ENCODE measurements at places on chromosomes 16 and 17.

- no peak for DNase-seq
These were observed 211.1 kb upstream of the CHMP6 start for GRCh38 chr17:80780381-80781198.

GRCh38 chr16:31496670-31497069 lies 11.5 kb downstream of the RUSF1 start:
- DNase-seq, result no peak

- DNase-seq, result peak; percentile 70
These were observed 127.7 kb upstream of the GSE1 start for GRCh38 chr16:85485379-85485778.

DNA sequence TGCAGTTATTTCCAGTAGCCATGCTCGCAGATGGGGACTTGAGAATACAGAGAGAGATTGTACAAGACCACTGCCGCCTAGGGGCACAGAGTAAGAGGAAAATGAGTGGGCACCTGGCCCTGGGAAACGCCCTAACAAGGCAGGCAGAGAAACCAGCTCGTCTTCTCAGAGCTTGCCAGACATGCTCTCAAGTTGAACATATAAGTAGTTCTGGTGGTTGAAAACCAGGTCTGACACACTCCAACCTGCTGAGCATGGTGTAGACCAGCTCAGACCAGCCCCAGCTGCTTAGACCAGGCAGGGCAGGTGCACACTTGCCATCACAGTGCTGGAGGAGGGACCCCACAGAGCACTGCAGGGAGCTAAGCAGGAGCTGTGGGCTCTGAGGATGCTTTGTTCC lies 250.5 kb downstream of the CPPED1 start:
- no peak for DNase-seq

DNA sequence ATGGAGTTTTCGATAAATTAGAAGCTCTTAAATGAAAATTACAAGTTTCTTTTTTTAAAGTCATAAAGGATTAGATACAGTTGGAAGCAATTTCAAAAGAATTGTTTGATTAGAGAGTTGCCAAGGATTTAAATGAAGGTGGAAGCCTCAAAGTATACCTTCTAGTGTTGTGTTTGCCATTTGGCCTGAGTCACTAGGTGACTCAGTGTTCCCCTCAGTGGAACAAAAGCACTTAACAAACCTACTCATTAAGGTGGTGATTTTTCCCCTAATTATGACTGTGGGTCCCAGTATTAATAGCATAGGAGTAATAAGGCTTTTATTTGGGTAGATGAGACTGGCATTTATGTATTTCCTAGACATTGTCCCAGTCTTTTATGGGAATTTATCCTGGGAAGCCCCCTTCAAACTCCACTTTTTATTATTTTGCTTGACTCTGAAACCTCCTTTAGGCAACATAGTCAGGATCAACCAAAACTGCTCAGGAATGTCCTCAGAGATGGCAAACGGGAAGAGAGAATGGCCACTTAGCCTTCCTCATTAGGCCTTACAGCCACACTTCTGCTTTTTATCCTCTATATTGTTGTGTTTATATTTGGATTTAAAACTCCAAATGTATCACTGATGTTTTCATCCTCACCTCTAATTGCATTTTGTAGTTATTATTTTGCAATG lies 161.0 kb downstream of the FTO start:
- no peak for DNase-seq

DNA sequence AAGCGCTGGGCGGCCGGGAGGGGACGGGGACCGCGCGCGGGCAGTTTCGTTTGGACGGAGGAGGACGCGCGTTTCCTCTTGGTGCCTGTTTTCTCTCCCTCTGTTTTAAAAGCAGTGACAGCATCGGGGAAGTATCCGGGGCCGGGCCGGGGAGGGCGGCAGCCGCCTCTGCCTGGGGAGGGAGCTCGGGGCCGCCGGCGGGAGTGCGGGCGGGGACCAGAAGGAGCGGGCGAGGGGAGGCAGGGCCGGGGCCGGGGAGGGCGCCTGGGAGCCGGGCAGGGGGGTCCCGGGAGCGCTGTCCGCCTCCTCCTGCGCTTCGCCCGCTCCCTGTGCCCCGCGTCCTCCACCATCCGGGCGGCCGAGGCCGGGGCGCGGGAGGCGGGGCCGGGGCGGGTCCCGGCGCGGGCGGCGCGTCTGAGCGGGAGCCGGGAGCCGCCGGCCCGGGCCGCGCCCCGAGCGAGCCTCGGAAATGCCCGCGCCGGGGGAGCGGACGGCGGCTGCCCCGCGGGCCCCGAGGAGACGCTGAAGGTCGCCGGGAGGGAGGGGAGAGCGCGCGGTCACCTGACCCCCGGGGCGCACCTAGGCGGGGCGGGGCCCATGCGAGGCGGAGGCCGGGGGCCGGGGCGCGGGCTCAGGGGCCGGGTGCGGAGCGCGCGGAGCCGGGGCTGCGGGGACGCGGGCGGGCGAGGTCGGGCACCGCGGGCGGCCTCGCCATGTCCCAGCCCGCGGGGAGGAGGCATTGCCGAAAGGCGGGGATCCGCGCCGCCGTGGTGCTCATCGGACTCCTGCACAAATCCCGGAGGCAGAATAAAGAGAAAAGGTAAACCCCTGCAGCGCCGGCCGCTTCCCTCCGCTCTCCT lies 57.3 kb downstream of the RAP1GAP2 start:
- DNase-seq, result no peak

- DNase-seq, result no peak
These were observed 34.5 kb downstream of the PSME3IP1 start for GRCh38 chr16:57151369-57151768.

- DNase-seq, result no peak
These were observed 5.2 kb upstream of the NUBP1 start for GRCh38 chr16:10738231-10739077.

DNA sequence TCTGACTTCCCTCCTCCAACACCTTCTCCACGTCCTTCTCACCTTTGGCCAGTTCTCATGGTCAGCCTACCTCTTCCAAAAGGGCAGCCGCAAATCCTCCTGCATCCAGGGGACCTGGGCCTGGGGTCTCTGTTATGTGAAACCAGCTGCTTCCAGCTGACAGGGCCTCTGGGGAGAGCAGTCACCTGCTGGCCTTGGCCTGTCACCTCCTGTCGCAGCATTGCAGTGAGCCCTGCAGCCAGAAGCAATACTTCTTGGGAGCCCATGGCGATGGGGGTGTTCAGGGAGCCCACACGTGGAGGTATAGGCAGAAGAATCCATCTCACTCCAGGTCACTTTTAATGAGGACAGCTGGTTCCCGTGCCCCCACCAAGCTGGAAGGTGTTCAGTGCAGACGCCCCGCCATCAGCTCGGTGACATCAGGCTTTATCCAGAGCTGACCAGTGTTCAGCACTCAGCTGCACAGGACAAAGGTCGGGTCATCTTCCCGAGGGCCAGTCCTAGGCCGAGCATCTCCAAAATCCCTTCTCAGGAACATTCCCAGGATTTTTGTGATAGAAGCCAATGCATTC lies 1.7 kb upstream of the SLC47A2 start:
- no peak for DNase-seq

GRCh38 chr16:35737076-35737475 lies 2277.7 kb downstream of the TP53TG3F start:
- DNase-seq, result no peak

- no peak for DNase-seq
These were observed 9.9 kb downstream of the MXRA7 start for GRCh38 chr17:76700617-76701470.

GRCh38 chr16:62036101-62036801 lies at the start of gene CDH8:
Gene CDH8, minus strand, starts transcription at chr16:62036438. Its CDS starts 15,035 bp downstream, at chr16:62021403.
- no peak for DNase-seq

- DNase-seq, result no peak
These were observed 26.2 kb upstream of the KIFC3 start for GRCh38 chr16:57828272-57829161.

DNA sequence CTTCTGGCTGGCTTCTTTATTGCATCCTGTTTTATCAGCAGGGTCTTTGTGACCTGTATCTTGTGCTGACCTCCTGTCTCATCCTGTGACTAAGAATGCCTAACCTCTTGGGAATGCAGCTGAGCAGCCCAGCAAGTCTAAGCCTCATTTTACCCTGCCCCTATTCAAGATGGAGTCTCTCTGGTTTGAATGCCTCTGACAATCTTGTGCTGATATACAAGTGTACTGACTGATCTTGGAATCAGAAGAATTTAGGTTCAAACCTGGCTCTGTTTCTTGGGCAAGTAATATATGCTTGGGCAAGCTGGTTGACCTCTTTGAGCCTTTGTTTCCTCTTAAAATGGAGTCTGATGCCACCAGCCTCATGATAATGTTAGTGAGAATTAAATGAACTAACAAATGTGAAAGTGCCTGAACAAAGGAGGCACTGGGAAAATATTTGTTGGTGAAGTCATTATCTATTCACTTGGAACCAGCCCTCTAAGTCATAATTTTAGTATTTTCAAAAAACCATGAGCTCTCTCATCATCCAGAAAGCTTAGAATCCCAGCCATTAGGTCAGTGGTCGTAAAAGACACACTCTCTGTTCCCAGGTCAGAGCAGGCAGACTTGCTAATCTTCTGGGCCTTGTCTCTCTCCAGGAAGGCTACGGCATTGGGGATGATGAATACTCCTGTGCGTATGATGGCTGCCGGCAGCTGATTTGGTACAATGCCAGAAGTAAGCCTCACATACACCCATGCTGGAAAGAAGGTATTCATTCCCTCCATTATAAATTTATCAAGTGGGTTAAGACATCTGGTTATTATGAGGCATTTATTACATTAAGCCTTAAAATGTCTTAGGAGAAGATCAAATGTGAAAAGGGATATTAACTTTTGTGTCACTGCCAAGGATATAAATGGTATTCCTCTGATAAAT lies 18.1 kb upstream of the ARL2BP start:
- no peak for DNase-seq

DNA sequence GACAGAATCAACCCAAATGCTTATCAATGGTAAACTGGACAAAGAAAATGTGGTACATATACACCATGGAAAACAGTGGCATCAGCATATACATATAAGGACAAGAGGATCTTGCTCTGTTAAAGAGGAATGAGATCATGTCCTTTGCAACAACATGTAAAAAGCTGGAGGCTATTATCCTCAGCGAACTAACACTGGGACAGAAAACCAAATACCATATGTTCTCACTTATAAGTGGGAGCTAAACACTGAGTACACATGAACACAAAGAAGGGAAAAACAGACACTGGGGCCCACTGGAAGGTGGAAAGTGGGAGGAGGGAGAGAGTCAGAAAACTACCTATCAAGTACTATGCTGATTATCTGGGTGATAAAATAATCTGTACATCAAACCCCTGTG lies 447.3 kb upstream of the MAF start:
- no peak for DNase-seq

DNA sequence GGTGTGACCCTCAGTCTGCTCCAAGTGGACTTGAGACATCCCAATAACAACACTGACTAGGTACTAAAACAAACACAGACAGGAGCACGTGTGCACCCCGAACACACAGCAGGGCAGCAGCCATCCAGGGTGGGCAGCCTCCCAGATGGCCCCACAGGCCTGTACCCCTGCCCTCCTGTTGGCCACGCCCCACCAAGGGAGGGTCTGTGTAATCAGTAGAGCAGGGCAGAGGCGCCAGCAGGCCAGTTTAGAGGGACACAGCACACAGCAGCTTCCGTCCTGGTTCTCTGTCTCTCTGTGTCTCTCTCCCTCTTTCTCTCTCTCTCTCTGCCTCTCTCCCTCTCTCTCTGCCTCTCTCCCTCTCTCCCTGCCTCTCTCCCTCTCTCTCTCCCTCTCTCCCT lies 21.4 kb downstream of the ACTG1 start:
- DNase-seq, result no peak

DNA sequence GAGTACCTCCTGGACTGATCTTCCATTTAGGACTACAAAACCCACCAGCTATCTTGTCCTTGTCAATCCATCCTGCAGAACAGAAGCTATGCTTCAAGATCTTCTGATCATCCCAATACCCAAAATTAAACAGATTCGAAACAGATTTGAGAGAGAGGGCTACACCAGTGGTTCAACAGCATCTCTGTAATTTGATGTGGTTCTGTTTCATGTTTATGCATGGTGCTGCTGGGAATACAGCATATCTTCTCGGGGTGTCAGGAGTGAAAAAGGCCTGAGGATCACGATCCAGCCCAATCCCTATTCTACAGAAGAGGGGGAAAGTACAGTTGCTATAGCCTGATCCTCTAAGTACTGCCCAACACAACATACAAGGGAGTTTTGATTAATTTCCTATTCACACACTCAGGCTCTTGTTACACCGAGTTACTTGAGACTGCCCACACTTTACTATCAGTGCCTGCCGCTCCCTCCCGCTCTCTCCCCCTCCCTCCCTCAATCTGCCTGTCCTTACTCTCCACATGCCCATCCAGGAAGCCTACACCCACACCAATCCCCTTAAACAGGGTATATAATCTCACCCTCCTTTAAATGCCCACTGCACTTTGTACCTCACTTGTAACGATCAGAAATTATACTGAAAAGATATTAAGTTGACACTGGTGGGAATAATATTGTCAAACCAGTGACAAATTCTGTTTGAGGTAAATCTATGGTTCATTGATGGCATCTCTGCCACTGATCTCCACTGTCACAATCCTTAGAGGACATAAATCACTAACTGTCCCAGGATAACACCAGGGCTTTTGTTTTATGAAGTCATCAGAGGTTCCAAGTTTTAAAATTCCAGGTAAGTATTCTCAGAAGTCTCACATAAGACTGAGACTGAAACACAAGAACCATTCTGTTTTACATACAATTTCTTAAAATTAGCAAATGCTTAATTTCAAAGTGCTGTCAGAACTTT lies 89.3 kb upstream of the PLEKHM1 start:
- DNase-seq, result no peak

GRCh38 chr16:83935005-83935857 lies 17.8 kb upstream of the OSGIN1 start:
- no peak for DNase-seq

DNA sequence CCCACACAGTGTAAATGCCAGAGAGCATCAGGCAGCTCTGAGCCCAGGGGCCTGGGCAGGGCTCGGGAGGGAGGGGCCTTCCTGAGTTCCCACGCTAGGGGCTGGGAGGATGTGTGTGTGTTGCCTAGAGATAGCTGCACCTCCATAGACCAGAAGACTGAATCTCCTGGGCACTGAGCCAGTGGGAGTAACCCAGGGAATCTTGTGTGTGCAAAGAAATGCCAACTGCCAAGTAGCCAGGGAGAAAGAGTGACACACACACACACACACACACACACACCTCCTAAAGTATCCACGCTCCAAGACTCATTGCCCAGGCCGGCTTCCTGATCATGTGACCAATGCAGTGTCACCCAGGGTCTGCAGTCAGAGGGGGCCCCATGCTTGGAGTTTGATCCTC lies 166.2 kb upstream of the RPL38 start:
- DNase-seq, result no peak

DNA sequence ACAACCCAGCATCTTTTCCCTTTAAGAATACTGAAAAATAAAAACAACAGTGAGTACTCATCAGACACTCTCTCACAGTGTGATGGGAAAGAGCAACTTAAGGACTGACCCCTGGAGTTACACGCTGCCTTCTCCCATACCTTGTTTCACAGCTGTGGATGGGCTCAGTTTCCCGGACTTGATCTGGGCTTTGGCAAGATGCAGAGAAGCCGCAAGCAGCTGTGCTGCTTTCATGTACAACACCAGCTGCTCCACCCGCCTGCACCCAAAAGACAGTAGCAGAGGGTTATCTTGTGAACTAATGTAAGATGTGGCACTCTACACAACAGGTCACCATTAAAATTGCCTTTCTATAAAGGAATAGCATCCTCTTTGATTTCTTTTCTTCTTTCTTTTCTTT lies 32.7 kb upstream of the ALDH3A1 start:
- no peak for DNase-seq
